ENCODE measurements at places on chromosomes 2 and 18.

GRCh38 chr2:190930411-190930810, 49.8 kb downstream of the GLS start:
- DNase-seq: no peak

- no peak for DNase-seq
Measured at GRCh38 chr2:111972955-111973565, 74.7 kb downstream of the MERTK start.

- no peak for DNase-seq
Measured at GRCh38 chr2:161223139-161223732, 63.0 kb downstream of the TANK start.

DNA sequence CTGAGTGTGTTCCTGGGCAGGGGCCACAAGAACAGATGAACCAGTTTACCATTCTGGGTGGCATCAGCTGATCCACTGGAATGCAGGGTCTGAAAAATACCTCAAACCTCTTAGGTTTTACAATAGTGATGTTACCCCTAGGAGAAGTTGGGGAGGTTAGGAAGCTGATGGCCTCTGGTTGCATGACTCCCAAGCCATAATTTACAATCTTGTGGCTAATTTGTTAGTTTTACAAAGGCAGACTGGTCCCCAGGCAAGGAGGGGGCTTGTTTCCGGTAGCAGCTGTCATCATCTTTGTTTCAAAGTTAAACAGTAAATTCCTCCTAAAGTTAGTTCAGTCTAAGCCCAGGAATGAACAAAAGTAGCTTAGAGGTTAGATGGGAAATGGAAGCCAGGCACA, 113.8 kb upstream of the SLC38A11 start:
- DNase-seq: no peak

- DNase-seq: no peak
Measured at GRCh38 chr18:74407888-74408287, 49.2 kb downstream of the DIPK1C start.

- DNase-seq: no peak
Measured at GRCh38 chr18:45588376-45589355, 26.6 kb upstream of the SLC14A2 start.

GRCh38 chr2:156687715-156688114, 251.5 kb downstream of the GPD2 start:
- DNase-seq: no peak

DNA sequence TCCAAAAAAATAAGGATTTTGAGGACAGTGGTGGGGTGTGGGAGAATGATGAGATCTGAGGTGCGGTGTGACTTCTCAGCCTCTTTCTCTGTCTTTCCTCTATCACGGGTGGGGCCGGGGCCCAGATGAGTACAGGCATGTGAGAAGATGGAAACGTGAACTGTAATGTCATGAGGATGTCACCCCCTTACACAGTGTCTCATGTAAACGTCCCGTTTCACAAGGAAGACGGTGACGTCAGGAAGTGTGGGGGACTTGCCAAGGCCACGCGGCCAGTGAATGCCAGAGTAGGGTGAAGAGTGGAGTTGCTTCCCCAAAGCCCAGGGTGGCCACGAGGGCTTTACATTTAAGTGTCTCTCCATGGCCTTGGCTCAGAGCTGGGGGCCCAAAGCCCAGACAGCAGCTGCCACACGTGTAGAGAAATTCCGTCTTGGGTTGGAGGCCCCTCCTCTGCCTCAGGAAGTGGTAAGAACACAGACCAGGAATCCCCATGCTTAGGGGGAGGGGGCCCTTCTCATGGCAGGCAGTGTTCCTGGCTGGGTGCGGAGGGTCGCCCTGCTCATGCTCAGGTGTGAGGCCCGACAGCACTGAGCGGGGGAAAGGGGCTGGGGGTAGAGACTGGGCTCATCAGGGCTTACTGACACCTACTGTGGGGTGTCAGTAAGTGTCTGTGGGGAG, 80.9 kb upstream of the SMAD7 start:
- DNase-seq: no peak

- DNase-seq: no peak
Measured at GRCh38 chr2:133884739-133885381, 316.6 kb upstream of the NCKAP5 start.

DNA sequence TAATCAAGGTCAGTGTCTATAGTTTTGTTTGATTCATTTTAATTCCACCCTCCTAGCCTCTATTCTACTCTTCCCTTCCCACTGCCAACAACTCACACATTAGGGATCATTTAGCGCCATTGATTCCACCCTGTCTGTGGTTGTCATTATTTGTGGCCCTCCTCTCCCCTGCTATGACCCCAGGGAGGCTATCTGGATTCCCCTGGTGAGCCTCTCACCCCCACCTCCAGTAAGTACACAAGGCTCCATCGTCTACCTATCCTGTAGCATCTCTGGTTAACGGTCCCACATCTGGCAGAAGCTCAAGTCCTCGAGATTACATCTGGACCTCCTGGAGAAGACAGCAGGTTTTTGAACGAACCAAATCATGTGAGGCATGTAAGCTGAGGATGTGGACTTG, 27.4 kb downstream of the UPP2 start:
- DNase-seq: no peak

GRCh38 chr2:124315221-124315880, 290.3 kb downstream of the CNTNAP5 start:
- DNase-seq: no peak

DNA sequence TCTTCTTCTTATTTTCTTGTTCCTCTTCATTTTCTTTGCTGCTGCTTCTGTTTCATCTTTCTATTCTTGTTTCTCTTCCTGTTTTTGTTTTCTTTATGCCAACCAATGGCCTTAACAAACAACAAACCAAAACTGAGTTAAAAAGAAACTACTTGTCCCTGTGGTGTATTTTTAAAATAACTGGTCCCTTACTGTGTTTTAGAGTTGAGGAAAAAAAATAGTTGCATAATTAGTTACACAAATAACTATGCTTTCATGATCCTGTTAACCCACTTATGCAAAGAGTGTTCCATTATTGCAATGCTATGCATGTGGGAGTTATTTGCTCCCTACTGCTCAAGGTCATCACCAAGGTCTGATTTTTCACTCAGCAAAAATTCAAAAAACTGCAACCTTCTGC, 39.5 kb upstream of the IMP4 start:
- no peak for DNase-seq

DNA sequence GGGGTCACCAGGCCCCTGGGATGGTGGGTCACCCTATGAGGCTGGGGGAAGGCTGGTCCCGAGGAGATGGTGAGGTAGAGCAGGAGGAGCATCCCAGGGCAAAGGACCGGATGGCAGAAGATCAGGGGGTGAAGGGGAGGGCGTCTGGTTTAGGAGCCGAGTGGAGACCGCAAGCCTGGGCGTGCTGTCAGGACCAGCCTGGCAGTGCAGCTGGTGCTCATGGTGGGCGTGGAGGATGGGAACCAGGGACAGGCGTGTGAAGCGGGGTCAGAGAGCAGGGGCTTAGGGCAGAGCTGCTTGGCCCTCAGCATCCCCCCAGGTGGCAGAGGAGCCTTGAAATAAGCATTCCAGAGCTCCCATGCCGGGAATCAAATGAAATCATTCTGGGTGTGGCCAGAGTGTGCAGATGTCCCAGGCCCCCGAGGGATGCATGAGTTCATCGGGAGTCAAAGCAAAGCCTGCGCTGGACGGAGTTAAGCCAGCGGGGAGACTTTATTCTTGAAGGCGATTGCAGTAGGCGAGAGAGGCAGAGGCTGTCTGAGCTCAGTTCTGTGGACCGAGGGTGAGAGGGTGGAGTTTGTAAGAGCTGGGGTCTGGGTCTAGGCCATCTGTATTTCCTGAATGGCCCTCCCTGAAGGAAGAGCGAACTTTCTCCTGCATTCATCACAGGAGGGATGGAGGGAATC, 33.1 kb upstream of the MBP start:
- no peak for DNase-seq

- DNase-seq: no peak
Measured at GRCh38 chr2:230582851-230583283, 129.8 kb upstream of the CAB39 start.

DNA sequence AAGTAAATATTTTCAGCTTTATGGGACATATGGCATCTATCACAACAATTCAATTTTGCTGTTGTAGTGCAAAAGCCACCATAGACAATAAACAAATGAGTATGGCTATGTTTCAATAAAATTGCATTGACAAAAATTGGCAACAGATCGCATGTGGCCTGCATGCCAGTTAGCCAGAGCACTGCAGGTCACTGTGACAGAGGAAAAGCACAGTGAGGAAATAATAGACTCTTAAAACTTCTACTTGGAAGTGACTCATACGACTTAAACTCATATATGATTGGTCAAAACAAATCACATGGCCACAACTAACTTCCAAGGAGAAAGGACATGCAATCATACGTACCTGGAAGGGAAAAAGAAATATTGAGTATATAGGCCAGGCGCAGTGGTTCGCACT, 44.4 kb downstream of the EXOC6B start:
- DNase-seq: no peak

- DNase-seq: no peak
Measured at GRCh38 chr2:217972490-217972889, 30.3 kb downstream of the TNS1 start.

DNA sequence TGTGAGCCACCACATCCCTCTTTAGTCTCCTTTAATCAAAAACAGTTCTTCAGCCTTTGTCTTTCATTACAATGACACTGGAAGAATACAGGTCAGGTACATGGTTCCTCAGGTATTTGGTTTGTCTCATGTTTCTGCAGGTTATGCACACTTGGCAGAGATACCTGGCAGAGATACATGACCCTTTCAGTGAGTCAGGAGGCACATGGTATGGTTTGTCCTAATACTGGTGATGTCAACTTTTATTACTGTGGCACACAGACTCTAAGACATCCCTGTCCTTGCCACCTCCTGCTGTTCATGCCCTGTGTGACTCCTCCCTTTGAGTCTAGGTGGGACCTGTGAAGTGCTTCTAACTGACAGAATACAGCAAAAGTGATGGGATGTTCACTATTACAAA, 58.4 kb downstream of the SPIRE1 start:
- no peak for DNase-seq

GRCh38 chr18:23900994-23901393, 113.6 kb upstream of the TTC39C start:
- no peak for DNase-seq

DNA sequence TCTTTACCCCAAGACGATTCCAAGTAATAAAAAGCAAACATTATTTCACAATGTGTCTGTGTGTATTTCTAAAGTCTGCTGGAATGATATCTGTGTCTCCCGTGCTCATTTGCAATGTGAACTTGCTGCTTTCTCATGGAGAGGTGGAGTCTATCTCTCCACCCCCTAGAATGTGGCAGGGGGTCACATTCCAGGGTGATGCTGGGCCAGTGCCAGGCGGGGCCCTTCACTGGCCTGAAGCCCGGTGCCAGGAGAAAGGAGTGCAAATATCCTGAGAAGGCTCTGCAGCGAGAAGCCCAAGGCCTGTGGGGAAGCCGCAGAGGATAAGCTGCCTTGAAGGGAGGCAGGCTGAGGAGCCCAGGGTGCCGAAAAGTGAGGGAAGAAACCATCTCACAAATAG, 26.8 kb upstream of the LDLRAD4 start:
- no peak for DNase-seq

DNA sequence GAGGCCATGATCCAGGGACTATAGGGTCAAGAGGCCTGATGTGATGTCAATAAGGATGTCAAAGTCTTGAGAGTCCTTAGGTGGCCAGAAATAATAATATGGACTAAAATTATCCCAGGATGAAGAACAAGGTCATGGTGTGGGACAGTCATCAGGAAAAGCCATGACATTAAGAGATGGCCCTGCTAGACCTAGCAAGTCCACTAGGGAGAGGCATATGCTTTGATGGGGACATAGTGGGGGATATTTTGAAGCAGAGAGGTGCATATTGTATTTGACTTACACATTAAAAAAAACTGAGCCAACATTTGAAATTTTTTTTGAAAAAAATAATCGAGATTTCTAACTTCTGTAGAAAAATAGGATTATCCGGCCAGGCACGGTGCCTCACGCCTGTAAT, 53.3 kb upstream of the CXCR4 start:
- DNase-seq: no peak

- peak; percentile 11 for DNase-seq
Measured at GRCh38 chr2:144320491-144320890, 199.4 kb downstream of the ZEB2 start.

GRCh38 chr2:25295621-25296020, 46.1 kb downstream of the DNMT3A start:
- no peak for DNase-seq

DNA sequence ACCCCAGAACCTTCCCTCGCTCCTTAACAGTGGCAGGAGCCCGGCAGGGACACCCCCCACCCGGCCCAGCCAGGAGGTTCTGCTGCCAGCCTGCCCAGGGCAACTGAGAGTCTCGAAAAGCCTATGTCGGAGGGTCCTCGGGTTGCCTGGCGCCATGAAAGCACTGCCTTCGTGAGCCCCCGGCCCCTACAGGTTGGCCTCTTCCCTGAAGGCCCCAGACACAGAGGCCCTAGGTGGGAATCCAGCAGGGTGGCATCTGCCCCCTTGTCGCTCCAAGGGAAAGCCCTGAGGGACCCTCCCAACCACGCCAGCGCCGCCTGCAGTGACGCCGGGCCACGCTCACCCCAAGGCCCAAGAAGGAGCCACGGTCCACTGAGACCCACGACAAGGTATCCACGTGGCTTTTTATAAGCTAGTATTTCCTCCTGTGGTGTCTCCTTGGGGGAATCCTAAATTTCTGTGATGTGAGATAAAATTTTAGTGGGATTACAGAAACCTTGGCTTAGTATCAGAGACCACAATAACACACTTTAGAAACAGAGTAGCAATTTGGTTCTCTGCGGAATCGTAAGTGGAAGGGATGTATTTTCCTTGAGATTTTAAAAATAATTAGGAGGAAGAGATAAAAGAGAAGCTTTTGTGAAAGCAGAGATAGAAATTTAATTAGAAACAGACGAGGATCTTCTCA, 138.9 kb downstream of the HDAC4 start:
- no peak for DNase-seq

GRCh38 chr2:177482195-177482594, 89.6 kb downstream of the AGPS start:
- DNase-seq: no peak

GRCh38 chr2:26674002-26674751, 18.3 kb upstream of the KCNK3 start:
- DNase-seq: no peak

- DNase-seq: no peak
Measured at GRCh38 chr2:30410217-30410616, 36.8 kb upstream of the LCLAT1 start.

GRCh38 chr18:68757126-68757525, 40.8 kb upstream of the CCDC102B start:
- no peak for DNase-seq

DNA sequence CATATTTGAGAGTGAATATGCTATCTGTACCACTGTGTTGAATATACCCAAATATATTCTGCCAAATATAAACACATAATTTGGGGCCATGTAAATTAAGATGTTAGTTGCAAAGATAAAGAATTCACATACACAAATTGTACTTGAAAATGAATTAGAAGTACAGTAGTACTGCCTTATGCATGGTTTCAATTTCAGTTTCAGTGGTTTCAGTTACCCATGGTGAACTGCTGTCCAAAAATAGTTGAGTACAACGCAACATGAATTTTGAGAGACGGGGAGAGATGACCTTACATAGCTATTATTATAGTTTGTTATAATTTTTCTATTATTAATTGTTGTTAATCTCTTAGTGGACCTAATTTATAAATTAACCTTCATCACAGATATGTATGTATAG, 1313.0 kb upstream of the FAM98A start:
- DNase-seq: no peak

Measured in activated CD4-positive, alpha-beta T cell treated with anti-CD3 and anti-CD28 coated beads for 24 hours (primary cell).